8988T (cell line): ENCODE measurements at places on chromosomes 12 and 14.

DNA sequence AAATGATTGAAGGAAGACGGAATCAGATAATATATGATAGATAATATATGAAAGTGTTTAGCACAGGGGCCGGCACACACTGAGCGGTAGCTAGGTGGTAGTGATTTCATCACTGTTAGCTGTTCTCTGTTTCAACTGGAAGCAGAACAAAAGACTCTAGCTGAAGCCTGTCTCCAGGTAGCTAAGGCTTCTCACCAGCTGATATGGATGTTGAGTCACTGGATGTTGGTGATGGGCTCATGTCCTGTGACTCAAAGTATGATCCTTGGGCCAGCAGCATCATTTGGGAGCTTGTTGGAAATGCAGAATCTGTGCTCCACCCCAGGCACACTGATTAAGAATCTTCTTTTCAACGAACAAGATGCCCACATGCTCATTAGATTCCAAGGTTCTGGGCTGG, 21.7 kb upstream of the KCNA5 start:
- no peak for DNase-seq

DNA sequence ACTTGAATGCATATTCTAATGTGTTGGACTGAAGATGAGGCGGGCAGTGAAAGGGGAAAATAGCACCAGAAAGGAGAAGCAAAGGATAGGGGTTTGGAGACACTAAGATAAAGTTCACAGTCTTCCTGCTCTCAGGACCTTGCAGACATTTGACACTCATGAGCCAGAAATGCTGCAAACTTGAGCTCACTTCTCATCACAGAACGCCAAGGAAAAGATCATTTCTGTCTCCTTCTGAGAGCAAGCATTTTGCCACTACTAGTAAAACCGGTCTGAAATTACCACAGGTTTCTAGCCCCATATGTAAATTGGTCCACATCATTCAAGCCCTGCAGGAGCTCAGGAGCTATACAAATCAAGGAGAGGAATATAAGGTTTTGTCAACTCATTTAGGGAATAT, 44.6 kb upstream of the ANO2 start:
- no peak for DNase-seq

GRCh38 chr12:109432842-109433304, 44.2 kb downstream of the KCTD10 start:
- DNase-seq = peak; percentile 37

- DNase-seq = no peak
Measured at GRCh38 chr12:29082522-29082921, 66.6 kb upstream of the FAR2 start.

GRCh38 chr12:93011100-93011499, 82.0 kb upstream of the EEA1 start:
- no peak for DNase-seq

DNA sequence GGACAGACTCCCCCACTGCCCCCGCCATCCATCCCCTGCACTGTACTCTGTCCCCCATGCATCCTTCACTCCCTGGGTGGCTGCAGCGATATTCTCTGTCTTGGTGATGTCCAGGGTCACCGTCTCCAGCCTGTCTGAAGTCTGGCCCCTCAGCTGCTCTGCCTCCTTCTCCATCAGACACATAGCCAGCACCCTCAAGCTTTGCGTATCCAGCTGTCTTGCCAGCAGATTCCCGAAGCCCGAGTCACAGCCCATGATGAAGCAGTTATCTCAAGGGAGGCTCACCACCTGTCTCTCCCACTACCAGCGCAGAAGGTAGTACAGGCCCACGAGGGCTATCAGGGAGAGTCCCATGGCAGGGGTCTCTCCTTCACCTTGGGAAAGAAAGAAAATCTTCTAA, 77.8 kb downstream of the HSD17B6 start:
- DNase-seq = no peak

DNA sequence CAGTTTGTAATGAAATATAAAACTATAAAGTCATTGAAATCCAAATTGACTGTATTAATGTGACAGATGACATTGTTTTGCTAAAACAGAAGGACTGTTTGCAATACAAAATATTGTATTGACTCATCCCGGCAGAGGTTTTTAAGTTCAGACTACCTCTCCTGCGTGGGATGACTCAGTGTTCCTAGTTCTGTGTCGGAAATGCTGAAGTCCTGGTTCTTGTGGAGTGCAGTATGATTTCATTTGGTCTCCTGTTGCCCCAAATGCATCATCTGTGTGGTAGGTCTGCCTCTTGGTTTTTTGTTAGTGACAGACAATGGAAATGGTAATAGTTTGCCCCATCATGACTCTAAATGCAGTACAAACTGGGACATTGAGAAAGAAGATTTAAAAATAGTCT, 27.8 kb downstream of the PELI2 start:
- no peak for DNase-seq

GRCh38 chr12:6140651-6141447, 16.4 kb upstream of the VWF start:
- no peak for DNase-seq

DNA sequence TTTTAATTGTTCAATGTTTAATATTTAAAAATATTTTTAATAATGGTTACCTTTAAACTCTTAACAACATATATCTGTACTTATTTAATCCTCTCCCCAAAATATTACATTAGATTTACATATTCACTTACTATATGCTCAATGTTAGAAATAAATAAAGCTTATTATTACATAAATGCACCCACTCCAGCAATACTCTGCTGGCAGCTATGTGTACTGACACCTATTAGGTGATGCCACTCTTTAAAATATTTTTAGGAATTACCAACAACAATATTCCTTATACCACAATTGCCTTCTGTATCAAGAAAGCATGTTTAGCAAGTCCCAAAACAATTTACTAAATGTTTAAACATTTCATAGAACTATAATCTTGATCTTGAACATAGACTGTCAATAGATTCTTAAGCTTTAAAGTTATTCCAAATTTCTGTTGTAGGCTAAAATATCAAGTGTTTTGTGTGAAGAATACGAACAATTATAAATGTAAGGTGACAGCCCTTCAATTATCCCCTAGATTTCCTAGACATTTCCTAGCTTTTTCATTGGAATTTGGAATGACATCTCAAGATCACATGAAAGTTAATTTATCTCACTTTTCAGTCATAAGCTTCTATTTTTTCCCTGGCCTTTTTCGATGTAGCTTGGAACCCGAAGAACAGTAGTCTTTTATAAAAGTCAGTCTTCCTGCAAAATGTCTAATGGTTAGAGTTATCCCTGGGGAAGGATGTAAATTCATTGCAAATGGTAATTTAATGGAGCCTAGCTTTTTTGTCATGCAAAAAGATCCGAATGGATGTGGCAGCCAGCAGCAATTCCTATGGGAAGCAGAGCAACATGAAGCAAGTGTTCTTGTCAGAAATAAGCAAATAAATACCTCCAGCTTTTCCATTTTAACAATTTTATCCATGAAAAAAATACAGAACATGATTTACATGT, 907.5 kb upstream of the ATXN7L3B start:
- no peak for DNase-seq

DNA sequence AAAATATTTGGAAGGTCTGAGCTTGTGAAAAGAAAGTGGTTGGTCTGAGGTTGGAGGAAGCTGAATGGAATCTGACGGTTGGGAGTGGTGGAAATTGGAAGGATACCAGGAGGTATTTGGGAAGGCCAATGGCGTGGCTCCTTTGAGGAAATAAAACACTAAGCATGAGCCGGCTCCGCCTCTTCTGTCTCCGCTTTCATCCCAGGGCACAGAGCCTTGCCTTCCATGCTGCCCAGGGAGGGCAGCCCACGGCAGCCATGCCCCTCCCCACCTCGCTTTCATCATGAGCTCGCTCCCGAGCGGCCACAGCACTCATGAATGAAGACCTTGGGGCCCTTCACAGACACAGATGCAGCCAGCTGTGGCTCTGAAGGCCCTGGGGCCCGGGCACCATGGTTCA, 36.2 kb downstream of the HSP90AA1 start:
- no peak for DNase-seq

DNA sequence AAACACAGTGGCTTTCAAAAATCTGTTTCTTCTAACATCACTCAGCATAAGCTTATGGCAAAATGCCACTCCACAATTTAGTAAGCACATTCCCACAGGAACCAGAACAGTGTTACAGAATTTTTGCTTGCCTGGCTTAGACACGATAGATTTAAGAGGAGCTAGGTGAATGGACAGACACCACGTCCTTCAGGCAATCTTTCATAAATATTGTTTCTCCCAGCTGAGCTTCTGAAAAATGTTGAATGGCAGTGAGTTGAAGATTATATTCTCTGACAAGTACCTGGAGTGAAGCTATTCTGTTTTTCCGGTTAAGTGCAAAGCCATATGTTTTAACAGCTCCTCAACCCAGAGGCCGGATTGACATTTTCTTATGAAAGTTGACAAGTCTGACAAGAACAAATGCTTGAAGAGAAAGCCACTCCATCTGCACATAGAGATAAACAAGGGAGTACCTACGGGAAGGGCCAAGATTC, 102.0 kb downstream of the FSCB start:
- DNase-seq = no peak

DNA sequence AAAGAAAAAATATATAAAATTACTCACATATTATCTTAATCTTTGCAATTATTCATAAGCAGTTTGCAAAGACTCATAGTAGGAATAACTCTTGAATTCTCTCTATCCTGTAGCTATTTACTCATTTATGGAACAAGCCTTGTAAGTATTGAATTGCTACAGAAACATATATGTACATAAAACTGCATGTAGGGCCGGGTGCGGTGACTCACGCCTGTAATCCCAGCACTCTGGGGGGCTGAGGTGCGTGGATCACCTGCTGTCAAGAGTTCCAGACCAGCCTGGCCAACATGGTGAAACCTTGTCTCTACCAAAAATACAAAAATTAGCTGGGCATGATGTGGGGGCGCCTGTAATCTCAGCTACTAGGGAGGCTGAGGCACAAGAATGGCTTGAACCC, 286.2 kb downstream of the PPFIA2 start:
- no peak for DNase-seq

GRCh38 chr14:99125113-99125512, 146.9 kb downstream of the BCL11B start:
- no peak for DNase-seq

GRCh38 chr14:102125546-102125945, 14.2 kb upstream of the WDR20 start:
- DNase-seq = no peak

DNA sequence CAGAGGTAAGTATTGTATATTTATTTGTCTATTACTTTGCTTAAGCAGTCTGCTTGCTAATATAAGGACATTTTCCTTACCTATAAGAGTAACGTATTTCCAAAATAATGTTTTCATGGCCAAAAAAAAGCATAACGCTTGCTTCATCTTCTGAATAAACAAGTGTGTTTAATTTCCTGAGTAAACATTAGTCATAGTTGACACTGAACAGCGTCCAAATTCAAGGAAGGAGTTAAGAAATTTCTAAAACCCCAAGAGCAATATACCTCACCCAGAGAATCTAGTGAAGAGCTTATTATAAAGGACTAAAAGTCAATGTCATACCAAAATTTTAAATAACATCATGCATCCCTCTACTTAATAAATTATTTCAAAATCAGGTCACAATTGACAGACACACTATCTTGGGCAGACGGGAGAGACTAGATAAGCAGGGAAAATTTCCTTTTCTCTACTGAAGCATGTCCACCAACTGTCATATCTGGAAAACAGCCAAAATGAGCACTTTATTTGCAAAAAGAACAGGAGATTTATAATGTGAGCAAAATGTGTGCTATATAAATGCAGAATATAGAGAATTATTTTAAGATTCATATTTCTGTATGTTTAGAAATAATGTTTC, 25.1 kb downstream of the ANKS1B start:
- DNase-seq = no peak

- DNase-seq = no peak
Measured at GRCh38 chr12:127054531-127054930, 1212.4 kb upstream of the TMEM132C start.

DNA sequence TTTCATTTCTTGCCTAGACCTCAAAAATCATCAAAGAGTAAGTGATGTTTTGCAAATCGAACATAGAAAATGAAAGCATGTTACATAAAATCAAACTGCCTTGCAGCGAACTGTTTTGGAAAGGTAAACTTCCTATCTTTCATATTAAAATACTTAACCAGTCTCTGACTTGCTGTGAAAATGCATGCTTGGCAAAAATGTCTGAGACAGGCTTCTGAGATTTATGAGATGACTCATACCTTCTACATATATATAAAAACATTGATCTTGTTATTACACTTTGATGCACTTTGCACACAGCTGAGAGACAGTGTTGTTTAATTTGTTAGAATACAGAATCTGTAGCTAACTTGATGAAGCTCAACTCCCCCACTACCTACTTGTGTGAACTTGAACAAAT, 179.1 kb downstream of the KITLG start:
- no peak for DNase-seq

DNA sequence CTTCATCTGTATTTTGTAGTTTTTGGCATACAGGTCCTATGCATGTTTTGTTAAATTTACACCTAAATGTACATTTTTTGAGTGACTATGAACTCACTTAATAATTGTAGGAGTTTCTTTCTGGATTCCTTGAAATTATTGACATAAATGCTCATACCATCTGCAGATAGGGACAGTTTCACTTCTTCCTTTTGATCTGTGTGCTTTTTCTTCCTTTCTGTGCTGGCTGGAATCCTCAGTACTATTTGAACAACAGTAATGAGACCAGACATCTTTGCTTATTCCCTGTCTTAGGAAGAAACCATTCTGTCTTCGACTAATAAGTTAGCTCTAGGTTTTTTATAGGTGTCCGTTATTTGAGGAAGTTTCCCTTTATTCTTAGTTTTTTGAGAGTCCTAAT, 110.3 kb downstream of the ADGRD1 start:
- no peak for DNase-seq

DNA sequence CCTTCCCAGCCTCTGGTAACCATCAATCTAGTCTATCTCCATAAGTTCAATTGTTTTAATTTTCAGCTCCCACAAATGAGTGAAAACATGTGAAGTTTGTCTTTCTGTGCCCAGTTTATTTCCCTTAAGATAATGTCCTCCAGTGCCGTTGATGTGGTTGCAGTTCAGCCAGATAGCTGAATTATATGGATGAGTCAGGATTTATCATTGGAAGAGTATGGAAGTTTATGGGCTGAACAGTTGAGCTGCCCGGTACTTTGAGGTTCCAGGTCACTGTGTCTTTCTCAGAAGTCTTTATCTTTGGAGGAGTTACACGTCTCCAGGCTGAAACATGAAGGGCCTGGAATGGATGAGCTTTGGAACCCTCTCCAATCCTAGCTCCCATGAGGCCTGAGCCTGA, 120.1 kb downstream of the ASCL4 start:
- DNase-seq = no peak

DNA sequence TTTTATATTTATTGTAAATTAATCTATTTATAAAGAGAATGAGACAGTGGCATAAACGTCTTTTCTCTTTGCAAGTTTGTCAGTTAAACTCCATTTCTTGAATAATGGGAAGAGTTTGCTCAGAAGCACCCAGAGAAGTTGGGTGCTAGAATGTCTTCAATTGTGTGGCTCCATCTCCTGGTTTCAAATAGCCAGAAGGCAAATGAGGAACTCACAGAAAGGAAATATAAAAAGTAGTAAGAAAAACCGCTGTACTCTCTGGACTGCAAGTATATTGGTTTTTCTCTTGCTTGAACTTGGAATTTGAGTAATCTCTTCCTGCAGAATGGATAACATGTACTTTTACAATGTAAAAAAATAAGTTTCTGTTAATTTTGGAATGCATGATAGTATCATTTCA, 217.5 kb downstream of the DPY19L2 start:
- no peak for DNase-seq
